ENCODE measurements at places on chromosomes 7 and 10. TPM values are rescaled to one million over a fixed set of nuclear protein-coding genes. Genes with fewer than 3 reads are reported as not detected.

DNA sequence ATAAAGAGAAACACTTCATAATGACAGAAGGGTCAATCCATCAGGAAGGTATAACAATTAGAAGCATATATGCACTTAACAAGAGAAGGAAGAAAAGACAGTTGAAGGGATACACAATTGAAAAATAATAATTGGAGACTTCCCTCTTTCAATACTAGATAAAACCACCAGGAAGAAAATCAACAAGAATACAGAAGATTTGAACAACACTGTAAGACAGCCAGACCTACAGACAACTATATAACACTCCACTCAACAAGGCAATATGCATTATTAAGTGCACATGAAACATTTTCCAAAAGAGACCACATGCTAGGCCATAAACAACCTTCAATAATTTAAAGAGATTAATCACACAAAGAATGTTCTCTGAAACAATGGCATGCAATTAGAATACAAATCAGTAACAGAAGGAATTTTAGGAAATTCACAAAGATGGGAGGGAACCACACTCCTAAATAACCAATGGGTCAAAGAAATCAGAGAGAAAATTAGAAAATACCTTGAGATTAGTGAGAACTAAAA, 35.1 kb downstream of the ZNF438 start:
- no peak for DNase-seq

GRCh38 chr7:15802425-15802824, 115.9 kb upstream of the MEOX2 start:
- no peak for DNase-seq

DNA sequence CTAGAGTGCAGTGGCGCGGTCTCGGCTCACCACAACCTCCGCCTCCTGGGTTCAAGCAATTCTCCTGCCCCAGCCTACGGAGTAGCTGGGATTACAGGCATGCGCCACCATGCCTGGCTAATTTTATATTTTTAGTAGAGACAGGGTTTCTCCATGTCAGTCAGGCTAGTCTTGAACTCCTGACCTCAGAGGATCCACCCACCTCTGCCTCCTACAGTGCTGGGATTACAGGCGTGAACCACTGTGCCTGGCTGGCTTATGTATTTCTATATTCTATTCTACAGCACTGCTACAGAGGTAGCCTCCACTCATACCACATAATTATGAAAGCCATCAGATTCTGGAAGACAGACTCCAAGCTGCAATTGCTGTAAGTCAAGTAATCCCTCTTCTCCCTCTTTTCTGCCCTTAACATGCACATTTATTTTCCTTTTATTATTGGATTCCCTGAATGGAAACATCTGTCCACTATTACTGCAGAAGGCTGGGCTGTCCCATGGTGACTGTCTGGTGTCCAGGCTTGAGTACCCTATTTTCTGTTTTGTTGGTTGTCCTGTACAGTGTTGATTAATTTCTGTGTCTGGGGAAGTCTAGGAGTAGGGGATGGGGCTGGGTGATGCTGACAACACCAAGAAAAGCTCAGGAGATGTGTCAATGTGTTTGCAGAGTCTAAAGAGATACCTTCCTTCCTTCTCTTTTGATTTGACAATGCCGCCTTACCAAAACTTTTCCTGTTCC, 5.8 kb upstream of the ZNF487 start:
- no peak for DNase-seq

DNA sequence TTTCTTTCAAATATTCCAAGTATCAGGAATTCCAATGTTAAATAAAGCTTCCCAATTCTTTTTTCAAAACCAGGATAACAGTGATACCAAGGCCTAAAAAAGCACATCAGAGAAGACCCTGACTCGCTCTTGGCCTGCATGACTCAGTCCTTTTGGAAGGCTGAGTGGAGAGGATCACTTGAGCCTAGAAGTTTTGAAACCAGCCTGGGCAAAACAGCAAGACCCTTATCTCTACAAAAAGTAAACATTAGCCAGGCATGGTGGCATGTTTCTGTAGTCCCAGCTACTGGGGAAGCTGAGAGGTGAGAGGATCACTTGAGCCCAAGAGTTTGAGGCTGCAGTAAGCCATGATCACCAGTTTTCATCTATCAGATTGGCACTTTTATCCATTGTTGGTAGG, 18.7 kb downstream of the NFE2L3 start:
- no peak for DNase-seq

Gene CHN2
- polyA plus RNA-seq: 8.6 TPM

Gene ZNF735
- polyA plus RNA-seq: not detected

Gene OIT3
- polyA plus RNA-seq: 1.4 TPM

Gene SPDYE8
- polyA plus RNA-seq: 3.8 TPM
